Anterior cingulate cortex (tissue), 58 donors: ENCODE measurements at places on chromosomes 1 and 21.

GRCh38 chr21:24045775-24046215, 1561.5 kb downstream of the MRPL39 start:
- peak; percentile 55 for DNase-seq

GRCh38 chr21:30567617-30568016, 6.5 kb upstream of the KRTAP19-7 start:
- no peak for DNase-seq

- peak; percentile 45 for DNase-seq
These were observed 28.5 kb upstream of the KCNA2 start for GRCh38 chr1:110634455-110635311.

GRCh38 chr1:19756480-19756879, 43.2 kb downstream of the TMCO4 start:
- DNase-seq, result no peak

DNA sequence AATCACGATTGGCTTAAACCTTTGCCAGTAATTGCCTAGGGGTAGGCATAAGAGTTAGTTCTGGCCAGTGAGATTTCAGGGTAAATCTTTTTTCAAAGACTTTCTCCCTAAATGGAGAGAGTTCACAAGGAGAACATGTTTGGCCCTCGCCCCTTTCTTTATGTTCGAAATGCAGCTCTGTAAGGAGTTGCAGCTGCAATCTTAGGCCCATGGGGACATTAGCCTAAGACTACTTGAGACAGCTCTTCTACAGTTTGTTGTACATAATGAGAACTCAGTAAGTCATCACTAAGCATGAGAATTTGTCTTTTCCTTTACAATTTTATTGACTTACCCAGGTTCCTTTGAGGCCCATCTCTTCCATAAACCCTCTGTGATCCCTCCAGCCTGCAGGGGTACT, 40.4 kb upstream of the GADD45A start:
- DNase-seq, result no peak
